Activated naive CD8-positive, alpha-beta T cell treated with anti-CD3 and anti-CD28 coated beads, Interleukin-2, amount 50 U/mL, for 16 hours (primary cell): ENCODE measurements at places on chromosomes 3 and 15.

- DNase-seq = no peak
These were observed 41.9 kb downstream of the SMAD6 start for GRCh38 chr15:66743703-66744536.

GRCh38 chr3:138219255-138219654, 32.2 kb downstream of the ARMC8 start:
- DNase-seq = no peak

DNA sequence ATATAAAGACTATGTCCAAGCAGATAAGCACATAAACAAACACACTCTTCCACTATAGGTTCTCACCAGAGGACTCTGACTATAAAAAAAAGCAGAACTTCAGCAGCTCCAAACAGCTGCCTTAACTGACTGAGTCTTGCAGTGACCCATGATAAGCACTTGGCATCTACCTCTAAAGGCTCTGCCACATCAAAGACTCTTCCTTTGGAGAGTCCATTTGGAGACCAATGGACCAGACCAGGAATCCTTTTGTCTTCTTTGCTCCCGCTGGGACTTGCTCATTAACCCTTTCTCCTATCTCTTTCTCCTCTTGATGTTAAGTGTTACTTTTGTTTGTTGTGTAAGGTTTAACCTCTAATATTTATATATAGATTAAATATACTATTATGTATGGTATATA, 424.1 kb downstream of the RSL24D1 start:
- no peak for DNase-seq

DNA sequence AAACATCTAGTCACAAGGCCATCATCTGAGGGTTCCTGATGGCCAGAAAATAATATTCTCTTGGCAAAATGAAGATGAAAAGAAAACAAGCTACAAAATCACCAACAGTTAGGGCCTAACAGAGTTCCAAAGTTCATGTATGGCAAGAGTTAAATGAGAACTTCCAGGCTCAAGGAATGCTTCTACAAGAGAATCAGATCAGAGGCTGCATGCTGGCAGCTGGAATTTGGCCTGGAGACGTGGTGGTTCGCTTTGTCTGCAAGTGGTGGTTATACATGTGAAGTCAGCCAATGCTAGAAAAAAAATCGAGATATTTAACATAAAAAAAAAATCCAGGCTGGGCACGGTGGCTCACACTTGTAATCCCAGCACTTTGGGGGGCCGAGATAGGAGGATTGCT, 5.6 kb downstream of the SIAH2 start:
- DNase-seq = no peak

DNA sequence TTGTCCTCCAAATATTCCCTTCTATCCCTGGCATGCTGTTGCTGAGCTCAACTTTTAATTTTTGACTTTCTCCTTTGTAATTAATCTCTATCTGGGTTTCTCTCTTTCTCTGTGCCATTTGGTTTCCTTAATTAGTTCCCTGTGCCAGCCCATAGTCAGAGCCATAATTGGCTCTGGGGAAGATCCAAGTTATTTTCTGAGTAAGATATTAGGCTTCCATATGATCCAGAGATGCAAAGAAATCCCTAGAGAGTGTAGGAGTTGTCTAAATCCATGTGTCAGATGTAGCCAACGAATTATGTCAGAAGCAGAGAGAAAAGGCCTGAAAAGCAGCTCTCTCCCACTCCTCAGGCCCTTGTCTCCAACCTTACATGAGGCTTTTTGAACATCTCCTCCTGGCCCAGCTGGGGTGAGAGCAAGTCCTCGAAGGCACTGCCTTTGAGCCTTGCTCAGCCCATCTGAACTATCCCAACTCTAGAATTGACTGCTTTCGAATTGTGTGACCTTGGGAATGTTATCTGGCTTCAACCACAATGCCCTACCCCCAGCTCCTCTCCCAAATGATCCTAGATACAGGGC, 46.4 kb downstream of the MOBP start:
- no peak for DNase-seq

DNA sequence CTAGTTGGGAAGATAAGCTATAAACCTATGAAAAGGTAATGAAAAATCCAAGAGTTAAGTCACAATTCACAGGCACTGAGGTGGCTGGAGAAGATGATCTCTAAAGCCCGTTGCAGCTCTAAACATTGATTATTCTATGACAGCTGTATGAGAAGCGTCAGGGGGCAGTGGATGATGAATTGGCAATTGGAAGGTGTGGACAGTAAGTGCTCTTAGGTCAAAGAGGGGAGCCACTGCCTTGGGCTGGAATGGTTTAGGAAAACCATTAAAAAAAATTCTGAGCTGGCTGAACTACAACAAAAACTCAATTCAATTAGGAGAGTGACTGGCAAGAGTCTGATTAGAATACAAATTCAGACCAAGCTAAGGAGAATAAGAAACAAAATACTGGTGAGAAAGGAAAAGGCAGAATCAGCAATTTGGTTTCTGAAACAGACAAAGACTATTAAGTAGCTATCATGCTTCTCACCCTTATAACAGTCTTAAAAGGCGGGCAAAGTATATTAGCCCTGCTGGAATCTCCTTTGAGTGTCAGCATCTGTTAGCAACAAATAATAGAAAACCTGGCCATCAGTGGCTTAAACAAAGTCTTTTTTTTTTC, 8.8 kb upstream of the NMD3 start:
- no peak for DNase-seq

DNA sequence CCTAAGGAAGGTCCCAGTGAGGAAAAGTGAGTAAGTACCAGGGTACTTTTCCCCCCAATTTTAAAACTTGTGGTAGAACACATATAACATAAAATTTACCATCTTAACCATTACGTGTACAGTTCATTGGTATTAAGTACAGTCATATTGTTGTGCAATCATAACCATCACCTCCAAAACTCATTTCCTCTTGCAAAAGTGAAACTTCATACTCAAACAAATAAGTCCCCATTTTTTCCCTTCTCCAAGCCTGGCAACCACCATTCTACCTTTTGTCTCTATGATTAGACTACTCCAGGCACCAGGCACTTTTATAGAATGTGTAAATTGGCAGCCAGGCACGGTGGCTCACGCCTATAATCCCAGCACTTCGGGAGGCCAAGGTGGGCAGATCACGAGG, 12.2 kb downstream of the PRC1 start:
- DNase-seq = no peak

DNA sequence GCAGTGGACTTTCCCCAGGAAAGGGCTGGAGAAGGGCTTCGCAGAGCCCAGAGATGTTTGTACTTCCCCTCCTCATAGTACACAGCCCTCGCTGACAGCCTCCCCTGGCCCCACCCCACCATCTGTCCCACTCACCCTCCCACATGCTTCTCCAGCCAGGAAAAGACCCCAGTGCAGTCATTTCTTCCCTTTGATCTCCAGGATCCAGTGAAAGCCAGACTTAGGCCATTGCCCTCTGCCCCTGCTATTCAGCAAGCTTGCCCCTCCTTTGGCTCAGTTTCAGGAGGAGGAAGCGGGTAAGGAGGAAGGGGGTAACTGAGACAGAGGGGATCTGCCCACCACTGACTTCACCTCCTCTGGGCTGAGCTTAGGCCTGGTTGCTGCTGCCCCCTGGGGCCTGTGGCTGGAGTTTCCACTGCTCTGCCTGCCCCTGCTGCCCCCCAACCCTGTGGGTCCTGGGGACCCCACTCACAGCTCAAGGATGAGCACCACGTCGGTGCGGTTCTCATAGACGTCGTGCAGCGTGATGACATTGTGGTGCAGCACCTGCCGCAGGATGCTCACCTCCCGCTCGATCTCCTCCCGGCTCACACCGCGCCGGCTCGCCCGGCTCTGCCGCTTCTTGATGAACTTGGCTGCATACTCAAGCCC, 63.1 kb downstream of the DAPK2 start:
- no peak for DNase-seq

DNA sequence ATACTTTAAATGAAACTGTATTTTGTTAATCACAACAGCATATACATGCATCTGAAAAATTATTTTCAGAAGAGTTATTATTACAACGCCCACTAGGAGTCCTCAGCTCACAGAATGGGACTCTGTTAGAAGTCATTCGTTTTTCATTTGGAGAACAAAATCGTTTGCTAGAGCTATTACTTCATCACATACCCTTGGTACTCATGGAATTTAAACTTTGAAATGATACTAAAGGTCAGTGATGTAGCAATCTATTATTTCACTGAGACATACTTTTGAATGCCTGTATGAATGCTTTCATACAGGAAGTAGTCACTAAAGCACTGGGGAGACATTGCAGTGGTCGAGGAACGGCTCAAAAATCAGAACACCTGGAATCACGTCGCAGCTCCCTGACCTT, 198.1 kb downstream of the MBNL1 start:
- no peak for DNase-seq

DNA sequence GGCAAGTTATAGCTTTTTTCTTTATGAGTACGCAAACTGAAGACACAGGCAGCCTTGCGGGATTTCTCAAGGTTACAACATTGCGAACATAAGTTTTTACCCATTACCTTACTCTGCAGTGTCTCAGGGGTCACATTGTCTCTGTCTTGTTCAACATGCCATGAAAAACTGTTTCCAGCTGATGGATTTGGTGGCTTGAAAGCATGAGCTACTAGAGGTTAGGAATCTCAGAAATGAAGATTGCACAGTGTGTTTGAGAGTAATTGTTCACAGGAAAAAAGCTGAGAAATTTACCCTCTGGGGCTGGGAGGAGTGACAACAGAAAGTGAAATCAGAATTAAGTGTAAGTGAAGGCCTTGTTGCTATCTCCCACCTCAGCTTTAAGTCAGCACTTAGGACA, 568.6 kb downstream of the TAFA4 start:
- no peak for DNase-seq

- DNase-seq = no peak
These were observed 254.4 kb upstream of the THBS1 start for GRCh38 chr15:39326306-39326975.

GRCh38 chr3:194109192-194109863, 26.6 kb upstream of the HES1 start:
- no peak for DNase-seq
